ENCODE measurements at places on chromosomes 2 and 18. TPM values are rescaled to one million over a fixed set of nuclear protein-coding genes. Genes with fewer than 3 reads are reported as not detected.

The RAB1A gene
- 76.9 TPM for total RNA-seq

The TEX44 gene
- total RNA-seq: not detected

The TUBA4B gene
- total RNA-seq: not detected

The RNF144A gene
- 13.6 TPM for total RNA-seq

The TRIB2 gene
- total RNA-seq: 70.4 TPM

The GNLY gene
- not detected for total RNA-seq

The RAB11FIP5 gene
- total RNA-seq: 12.4 TPM

The NOP58 gene
- 95.9 TPM for total RNA-seq

The MROH2A gene
- total RNA-seq: not detected

The SLC14A1 gene
- total RNA-seq: not detected

The ETAA1 gene
- 20.3 TPM for total RNA-seq

The MFSD6 gene
- 0.63 TPM for total RNA-seq

DNA sequence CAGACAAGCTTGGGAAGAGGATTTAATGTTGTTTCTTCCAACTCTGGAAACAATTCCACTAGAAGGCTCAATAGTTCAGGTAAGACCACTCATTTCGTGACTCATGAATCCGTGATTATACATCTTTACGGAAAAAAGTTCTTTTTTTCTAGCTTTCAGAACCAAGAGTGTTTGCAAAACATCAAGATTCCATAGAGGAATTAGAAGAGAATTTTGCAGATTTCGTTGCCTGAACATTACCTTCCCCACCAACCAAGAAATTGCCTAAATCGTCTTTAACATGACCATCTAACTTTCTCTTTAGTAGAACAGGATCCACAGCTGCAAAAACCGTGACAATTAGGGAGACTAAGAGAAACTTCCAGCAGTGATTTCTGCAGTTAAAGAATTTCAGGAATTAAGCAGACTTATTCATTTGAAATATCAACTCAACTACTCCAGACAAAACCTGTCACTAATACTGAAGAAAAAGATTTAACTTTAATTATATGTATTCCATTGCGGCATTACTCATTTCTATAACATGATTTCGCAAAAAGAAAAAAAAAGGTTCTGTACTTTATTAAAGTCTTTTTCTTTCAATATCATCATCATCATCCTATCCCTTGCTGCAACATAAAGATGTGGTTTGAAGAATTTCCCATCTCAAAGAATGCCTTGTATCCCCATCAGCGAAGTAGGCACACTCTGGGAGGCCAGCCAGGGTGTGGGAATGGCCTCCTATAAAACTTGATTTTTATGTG, 1.9 kb upstream of the NAB1 start:
- no peak for DNase-seq

- no peak for DNase-seq
Observed at GRCh38 chr2:39604866-39605265, 60.9 kb upstream of the TMEM178A start.

- peak; percentile 66 for DNase-seq
Observed at GRCh38 chr18:78228974-78229373, 750.6 kb upstream of the SALL3 start.

GRCh38 chr2:200609028-200609614, 23.3 kb downstream of the AOX1 start:
- DNase-seq: no peak

- no peak for DNase-seq
Observed at GRCh38 chr18:75376004-75376403, 51.5 kb downstream of the SMIM21 start.

DNA sequence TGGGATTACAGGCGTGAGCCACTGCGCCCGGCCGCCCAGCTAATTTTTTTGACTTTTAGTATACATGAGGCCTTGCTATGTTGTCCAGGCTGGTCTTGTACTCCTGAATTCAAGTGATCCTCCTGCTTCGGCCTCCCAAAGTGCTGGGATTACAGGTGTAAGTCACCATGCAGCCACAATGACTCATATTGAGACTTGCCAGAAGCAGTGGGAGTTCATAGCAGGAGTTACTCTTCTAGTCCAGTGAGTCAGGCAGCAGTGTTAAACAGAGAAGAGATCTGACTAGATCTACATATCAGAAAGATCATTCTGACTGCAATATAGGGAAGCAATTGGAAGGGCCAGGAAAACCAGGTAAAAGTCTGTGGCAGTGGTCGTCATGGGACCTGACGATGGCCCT, 1.5 kb upstream of the FLACC1 start:
- DNase-seq: no peak

GRCh38 chr2:666441-666840, 10.8 kb downstream of the TMEM18 start:
- DNase-seq: no peak

DNA sequence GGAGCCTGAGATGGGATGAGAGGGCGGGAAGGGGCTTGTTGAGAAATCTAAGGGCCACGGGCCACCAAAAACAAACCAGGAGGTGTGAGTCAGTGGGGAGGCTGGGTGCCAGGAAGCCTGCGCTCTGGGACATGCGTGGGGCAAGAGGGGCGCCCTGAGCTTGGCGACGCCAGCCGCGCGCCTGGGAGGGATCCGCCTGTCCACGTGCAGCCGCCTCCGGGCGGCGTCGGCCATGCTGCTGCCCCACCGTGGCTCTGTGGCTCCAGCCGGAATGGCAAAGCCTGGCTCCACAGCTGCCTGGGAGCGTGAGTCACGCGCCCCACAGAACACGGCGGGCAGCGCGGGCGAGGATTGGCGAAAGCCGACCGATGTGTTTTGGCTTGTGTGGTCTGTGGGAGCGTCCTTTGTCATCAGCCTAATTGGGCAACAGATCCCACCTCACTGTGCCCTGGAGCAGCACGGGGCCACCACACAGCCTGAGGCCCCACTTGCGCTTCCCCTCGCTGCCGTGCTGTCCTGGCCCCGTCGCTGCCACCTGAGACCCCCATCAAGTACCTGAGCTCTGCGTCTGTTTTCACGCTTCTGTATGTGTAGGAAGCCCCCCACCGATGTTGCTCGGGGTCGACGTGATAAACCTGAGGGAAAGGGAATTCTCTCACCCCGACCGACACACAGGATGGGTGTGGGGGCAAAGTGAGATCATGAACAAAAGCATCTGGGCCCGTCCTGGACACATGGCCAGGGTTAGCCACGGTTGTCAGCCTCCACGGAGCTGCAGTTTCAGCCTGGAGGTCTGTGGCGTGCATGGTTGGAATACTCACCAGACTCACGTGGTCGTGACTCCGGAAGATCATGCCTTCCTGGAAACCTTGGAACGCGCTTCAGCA, 80.5 kb downstream of the NFATC1 start:
- no peak for DNase-seq

- DNase-seq: no peak
Observed at GRCh38 chr18:21336846-21337245, 94.8 kb downstream of the GREB1L start.

GRCh38 chr2:193907561-193907960, 1712.8 kb upstream of the TMEFF2 start:
- no peak for DNase-seq

DNA sequence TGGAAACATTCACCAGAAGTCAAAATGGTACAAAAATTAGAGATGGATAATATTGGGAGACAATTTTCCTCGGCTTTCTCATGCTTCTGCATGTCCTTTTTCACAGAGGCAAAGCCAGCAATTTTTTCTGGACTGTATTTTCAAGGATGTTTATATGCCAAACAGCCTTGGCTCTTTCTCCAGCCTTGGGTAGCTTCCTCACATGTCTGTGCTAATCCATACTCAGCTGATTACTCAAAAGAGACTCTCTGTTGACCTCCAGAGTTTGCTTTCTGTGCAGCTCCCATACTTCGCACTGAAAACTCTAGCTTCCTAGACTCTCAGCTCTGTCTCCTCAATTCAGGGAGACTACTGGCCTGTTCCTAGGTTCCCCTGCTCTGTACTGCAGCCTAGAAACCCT, 10.6 kb downstream of the C18orf63 start:
- no peak for DNase-seq

DNA sequence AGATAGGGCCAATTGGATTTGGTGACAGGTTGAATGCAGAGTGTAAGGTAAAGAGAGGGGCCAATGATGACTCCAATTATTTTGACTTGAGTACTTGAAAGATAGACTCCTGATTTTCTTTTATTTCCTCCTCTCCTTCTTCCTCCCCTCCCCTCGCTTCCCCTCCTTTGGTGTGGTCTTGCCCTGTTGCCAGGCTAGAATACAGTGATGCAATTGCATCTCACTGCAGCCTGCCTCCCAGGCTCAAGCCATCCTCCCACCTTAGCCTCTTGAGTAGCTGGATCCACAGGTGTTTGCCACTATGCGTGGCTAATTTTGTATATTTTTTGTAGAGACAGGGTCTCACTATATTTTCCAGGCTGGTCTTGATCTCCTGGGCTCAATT, 2.3 kb downstream of the DGUOK start:
- DNase-seq: no peak

GRCh38 chr2:43832457-43832856, 6.2 kb downstream of the ABCG5 start:
- DNase-seq: peak; percentile 17

GRCh38 chr2:68837861-68838341, 33.3 kb downstream of the BMP10 start:
- DNase-seq: no peak

DNA sequence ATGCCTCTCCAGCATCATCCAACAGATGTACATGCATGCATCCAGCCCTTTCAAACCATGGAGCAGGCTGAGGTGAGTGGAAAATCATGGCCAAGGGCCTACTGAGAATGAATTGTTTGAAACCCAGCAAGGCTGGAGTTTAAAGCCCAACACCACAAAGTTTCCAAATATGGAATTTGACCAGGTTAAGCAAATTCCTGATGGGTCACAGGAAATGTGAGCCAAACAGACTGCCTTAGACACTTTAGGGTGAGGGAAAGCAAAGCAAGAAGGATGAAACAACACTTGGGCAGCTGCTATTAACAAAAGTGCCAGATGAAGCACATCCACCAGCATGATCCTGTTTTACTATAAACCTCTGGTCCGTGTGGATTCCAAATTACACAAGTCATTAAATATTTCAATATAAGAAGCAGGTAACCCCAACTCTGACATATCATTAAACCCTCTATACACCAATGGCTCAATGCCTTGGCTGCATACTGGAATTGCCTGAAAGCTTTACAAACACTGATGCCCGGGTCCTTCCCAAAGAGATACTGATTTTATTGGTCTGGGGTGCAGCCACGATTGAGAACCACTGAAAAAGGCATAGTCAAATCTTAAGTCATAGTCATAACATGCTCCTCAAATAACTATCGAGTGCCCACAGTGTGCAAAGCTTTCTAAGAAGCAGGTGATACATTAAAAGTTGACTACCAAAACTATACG, 9.1 kb downstream of the KLF7 start:
- no peak for DNase-seq

- no peak for DNase-seq
Observed at GRCh38 chr2:74558284-74559230, 4.0 kb downstream of the DOK1 start.

- DNase-seq: no peak
Observed at GRCh38 chr2:562391-563364, 114.5 kb downstream of the TMEM18 start.

DNA sequence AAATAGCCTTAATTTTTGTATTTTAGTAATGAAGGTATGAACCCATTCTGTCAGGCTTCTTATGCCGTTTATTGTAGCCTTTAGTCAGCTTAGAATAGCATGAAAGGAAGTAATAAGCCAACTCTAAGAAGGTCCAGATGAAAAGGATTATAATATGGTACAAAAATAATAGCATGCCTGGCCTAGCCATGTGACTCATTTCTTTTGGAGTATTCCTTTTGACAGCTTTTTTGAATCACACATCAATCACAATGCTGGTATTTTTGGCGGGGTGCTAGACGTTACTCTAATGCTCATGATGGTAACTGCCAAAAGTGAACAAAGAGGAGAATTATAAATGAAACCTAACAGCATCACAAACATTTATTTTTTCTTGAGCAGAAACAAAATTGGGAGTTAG, 19.9 kb downstream of the FMNL2 start:
- no peak for DNase-seq

GRCh38 chr2:68971591-68972231, 2.7 kb upstream of the GKN1 start:
- DNase-seq: no peak

DNA sequence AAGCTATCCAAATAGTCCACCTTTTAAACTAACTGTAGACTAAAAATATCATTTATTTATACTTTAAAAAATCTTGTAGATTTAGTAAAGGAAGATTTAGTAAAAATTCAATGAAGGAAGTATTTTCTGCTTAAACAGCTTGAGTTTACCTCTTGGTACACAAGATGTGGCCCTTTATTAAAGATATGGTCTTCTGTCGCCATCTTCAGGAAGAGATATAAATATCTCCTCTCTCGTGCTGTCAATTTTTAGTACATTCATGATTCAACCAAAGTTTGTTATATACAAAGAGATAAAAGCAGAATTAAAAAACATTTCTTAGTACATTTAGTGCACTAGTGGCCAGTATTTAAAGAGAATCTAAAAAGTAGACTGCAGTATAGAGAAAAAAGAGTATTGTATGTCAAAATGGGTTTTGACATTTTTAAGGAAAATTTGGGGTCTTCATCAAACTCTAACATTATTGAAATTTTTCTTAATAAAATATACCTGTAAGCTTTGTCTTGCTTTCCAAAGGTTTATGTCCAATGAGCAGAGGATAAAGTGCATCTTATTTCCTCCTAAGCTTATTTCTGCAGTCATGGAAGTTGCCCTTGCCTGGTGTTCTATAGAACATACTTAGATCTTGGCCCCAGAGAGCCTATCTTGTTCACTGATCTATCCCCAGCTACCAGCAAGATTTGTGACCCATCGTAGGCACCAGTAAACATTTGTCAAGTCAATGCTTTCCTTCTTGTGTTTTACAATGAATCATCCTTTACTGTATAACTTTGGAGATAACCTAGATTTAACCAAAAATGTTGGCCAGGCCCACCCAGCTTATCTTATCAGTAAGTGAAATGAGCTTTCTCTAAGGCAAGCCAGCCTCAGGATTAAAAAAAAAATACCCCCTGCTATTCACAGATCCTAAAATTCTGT, 18.5 kb upstream of the EML6 start:
- peak; percentile 39 for DNase-seq

GRCh38 chr18:10274301-10274700, 180.1 kb upstream of the APCDD1 start:
- DNase-seq: no peak

- no peak for DNase-seq
Observed at GRCh38 chr2:138658187-138658894, 121.8 kb downstream of the NXPH2 start.

DNA sequence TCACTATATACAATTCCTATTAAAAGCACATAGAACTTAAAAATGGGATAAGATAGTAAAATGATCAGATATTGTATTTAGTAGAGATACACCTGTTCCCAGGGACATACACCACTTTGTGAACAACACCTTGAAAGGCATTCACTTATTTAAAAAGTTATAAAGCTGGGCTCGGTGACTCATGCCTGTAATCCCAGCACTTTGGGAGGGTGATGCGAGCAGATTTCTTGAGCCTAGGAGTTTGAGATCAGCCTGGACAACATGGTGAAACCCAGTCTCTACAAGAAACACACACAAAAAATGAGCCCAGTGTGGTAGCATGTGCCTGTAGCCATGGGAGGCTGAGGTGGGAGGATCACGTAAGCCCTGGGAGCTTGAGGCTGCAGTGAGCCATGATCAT, 90.9 kb downstream of the RAPGEF4 start:
- no peak for DNase-seq

- DNase-seq: peak; percentile 45
Observed at GRCh38 chr2:129910446-129911362, 68.8 kb upstream of the RAB6C start.

- DNase-seq: no peak
Observed at GRCh38 chr2:32701806-32702205, 74.0 kb downstream of the TTC27 start.

All from H7 (cell line).